ENCODE measurements at places on chromosomes 6 and 20.
A peak's percentile ranks its signal among the peaks of the same experiment; 100 is the strongest.

DNA sequence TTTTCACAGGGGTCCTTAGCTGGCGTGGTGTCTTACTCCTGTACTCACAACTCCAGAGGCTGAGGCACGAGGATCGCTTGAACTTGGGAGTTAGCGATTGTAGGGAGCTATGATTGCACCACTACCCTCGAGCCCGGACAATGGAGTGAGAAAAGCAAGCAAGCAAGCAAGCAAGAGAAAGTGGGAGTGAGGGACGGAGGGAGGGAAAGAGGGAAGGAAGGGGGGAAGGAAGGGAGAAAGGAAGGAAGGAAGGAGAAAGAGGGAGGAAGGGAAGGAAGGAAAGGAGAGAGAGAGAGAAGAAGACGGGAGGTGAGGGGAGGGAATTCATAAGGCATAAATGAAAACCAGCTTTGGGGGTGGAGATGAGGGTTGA lies 120.5 kb downstream of the TRIM27 start:
- no peak for DNase-seq

- DNase-seq = peak; percentile 97
These were observed at the start of gene RGS19 for GRCh38 chr20:64079273-64080012. Gene RGS19, minus strand, starts transcription at chr20:64079518. Its CDS starts 2,632 bp downstream, at chr20:64076886.

DNA sequence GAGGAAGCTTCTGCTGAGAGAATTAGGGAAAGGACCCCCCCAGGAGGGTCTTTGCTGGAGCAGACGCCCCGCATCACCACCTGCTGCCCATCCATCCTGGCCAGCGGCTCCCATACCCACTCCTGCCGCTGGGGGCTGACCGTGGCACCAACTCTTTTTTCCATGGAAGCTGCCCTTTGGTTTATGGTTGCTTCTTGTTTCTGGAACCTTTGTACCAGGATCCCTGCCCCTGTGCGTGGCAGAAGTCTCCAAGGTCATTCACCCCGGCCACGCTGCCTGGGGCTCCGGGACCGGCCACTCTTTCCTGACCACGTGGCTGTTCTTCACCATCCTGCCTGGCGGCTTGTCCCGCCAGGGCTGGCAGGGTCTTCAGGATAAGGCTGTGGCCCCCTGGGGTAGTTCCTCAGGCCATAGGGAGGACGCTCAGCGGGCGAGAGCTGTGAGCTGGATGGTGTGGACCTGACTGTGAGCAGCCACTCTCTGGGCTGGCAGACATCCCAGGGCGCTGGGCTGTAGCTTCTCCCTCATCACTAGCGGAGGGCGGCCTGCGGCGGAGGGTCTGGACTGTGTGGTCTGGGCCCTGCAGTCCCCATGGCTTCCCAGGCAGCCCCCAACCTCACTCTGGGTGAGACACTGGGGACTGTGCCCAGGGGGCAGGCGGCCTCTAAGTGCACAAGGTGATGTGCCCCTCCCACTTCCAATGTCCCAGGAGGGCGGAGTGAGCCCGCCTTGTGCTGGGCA lies 22.8 kb upstream of the RBBP8NL start:
- no peak for DNase-seq

- DNase-seq = no peak
These were observed 99.7 kb downstream of the TSHZ2 start for GRCh38 chr20:53071833-53072232.

- DNase-seq = no peak
These were observed 48.9 kb upstream of the CCN6 start for GRCh38 chr6:112005013-112005371.

DNA sequence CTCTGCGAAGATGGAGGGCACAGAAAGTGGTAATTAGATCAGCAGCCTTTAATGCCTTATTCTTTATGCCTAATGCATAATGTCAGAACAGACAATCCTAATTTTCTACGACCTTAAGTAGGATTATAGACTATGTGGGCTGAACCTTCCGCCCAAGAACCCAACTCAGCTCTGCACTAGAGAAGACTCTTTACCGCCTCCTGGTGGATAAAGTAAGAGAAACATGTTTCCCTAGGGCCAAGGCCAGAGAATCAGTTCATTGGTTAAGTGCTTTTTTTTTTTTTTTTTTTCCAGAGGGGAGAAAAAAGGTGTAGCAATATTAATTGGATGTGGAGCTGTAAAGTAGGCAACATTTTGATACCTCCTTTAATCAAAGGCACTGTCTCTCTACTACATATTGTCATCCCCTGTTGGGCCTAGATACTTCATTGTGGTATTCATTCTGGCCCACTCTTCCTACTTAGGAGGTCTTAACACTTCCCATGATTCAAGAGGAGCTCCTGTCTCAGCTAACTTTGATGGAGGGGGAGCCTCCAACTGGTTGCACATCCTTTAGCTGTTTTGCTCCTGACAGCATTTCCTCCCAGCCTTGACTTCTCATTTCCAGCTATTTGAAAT lies 124.9 kb upstream of the NRN1 start:
- DNase-seq = peak; percentile 58

GRCh38 chr20:56826306-56826704 lies 197.2 kb downstream of the TFAP2C start:
- no peak for DNase-seq

GRCh38 chr6:118781897-118782296 lies 112.1 kb upstream of the ASF1A start:
- no peak for DNase-seq

GRCh38 chr20:48832405-48832730 lies 4.6 kb upstream of the PREX1 start:
- no peak for DNase-seq

GRCh38 chr6:81842254-81842653 lies 89.8 kb upstream of the TENT5A start:
- DNase-seq = no peak

DNA sequence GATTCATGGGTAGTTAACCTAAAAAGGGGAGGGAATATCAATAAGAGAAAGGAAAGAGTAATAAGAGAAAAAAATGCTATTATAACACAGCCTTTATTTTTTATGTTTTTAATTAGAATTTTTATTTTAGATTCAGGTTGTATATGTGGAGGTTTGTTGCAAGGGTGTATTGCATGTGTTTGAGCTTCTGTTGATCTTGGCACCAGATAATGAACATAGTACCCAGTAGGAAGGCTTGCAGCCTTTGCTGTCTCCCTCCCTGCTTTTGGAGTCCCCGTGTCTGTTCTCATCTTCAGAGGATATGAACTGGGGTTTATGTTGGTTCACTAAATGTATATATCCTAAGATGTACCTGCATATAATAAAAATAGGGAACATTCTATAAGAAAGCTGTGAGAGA lies 250.0 kb downstream of the UST start:
- DNase-seq = no peak

- no peak for DNase-seq
These were observed 110.1 kb downstream of the NCOA3 start for GRCh38 chr20:47611785-47612184.

- no peak for DNase-seq
These were observed 44.7 kb downstream of the VAPB start for GRCh38 chr20:58433759-58434158.

GRCh38 chr6:71012866-71013469 lies 56.1 kb upstream of the B3GAT2 start:
- DNase-seq = peak; percentile 61

DNA sequence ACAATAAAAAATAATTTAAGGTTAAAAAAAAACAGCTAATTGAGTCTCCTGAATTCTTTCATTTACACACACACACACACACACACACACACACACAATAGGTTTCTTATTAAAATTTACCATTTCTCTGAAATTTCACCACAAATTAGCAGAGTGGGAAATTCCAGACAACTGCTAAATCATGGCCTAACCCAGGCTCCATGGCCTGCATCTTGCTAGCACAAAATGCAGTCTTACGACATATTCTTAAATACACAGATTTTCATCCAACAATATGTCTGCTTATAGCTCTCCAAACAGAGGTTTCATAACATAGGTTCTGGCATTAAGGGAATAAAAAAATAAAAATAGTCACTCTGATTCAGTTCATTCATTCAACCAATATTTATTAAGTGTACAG lies 46.9 kb downstream of the SOD2 start:
- DNase-seq = no peak

GRCh38 chr6:64817525-64817924 lies 889.5 kb downstream of the EYS start:
- DNase-seq = no peak

DNA sequence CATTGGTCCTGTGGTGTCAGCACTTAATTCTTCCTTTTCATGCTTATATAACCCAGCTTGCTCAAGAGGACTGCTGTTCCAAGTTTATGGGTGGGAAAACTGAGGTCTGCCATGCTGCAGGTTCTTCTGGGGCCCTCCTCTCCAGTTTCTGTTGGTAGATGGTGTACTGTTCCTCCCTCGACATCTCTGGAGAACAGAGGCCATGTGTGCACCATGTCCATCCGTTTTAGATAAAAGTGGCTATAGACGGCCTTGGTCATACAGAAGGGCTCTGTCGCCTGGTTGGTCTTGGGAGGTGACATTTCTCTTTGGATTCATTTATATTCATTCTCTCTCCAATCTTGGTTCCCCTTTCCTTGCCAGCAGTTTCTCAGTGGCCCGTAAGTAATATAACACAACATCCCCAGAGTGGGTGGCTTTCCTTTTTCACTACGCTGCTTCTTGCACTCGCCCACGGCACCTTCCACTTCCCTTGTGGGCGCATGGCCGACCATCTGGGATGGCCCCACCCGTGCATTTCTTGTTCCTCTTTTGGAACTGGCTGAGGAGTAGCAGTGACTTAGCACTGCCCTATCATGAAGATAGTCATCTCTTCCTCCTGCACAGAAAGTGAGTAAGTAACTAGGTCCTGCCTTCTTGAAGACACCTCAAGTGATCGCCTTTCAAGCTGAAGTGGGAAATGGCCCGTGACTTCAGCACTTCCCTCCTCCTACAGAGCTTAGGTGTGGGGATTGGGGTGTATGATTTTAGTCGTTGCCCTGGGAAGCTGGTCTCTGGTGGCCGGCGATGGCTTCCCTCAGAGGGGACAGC lies 94.2 kb downstream of the RREB1 start:
- DNase-seq = peak; percentile 81

DNA sequence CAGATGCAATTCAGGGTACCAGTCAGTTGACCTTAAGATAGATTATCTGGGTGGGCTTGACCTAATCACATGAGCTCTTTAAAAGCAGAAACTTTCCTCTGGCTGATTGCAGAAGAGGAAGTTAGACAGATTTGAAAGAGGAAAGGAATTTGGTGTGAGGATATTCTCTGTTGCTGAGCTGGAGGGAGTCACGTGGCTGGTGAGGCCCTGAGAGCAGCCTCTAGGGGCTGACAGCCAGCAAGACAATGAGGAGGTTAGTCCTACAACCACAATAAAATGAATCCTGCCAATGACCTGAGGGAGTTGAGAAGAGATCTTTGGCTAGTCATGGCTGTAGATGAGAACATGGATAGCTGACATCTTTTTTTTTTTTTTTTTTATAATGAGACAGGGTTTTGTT lies 87.0 kb upstream of the B3GAT2 start:
- DNase-seq = no peak

DNA sequence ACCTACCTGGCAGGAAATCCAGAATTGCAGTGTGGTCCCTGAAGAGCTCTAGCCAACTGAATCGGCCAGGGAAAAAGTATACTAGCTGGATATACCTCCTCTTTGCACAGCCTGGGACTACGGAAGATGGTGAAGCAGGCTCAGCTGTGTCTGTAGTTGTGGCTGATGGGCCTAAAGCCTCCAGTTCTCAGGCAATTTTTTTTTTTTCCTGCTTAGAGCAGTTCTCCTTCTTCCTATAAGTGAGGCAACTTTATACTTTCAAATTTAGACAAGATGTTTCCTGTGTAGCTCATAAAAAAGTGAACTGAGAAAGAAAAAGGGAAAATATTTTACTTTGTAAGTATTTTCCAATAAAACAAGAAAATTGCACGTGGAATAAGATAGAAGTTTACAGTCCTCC lies 172.9 kb downstream of the CARMIL1 start:
- no peak for DNase-seq
